NCI-H1436 (cell line): ENCODE measurements at places on chromosomes 16 and 17.

DNA sequence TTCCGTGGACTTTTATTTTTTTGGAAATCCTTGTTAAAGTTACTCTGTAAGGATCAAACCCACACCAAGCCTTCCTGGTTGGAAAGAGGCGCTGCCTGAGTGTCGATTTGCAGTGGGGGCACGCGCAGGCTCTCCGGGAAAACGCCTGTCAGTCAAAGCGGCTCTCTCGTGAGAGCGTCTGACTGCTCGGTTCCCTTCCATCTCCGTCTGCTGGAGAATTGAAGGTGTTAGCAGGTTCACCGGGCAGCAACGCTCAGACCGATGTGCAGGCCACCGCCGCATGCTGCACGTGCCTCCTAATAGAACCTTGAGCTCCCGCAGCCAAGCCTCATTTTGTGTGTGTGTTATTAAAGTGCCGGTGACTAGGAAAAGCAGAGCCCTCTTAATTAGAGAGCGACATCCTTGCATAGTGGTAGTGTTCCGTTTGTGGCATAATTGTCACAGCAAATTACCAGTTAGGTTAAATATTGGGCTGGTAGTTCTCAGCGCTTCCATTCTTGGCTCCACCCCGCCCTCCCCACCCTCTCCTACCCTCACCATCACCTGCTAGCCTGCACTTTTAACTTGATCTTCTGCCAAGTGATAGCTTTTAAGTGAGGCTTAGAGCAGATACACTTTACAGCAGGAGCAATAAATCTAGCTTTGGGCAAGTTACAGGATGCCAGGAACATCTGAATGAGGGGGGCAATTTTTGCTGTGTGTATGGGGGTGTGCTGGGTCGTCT, 75.5 kb downstream of the RPA1 start:
- peak; percentile 86 for DNase-seq

GRCh38 chr16:9318764-9319163, 227.3 kb downstream of the HAPSTR1 start:
- no peak for DNase-seq

DNA sequence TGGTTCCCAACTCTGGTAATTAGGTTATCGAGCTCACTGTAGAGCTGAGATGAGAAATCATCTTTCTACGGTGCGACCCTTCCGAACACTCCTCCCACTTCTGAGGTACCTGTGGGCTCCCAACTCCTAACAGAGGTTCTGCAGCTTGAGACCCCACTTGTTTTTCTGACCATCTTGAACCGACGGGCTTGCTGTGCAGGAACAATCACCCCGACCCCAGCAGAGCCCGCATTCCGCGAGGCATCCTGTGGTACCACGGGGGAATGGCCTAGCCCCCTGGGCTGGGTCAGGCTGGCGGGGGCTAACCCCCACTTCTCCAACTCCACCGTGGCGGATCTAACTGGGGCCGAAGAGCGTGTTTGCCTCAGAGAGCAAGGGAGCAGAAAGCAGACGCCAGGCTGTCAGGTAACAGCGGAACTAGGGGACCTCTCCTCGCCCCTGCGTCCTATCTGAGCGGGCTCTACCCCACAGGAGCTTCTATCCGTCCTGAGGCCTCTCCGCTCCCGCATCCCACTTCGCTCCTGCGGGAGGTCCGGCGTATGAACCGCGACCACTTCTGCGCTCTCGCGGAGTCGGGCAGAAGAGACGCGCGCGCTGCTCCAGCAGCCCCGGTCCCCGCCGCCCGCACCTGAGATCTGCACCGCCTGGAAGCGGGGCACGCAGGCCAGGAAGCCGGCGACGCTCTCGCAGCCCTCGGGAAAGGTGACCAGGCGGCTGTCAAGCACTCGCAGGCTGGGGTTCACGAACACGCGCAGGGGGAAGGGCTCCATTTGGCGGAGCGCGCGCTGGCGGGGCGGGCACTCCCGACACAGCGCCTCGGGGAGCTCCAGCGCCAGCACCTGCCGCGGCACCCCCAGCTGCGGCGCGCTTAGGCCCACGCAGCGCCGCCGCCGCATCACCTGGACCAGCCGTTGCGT, 761 bp downstream of the PDF start:
- no peak for DNase-seq

DNA sequence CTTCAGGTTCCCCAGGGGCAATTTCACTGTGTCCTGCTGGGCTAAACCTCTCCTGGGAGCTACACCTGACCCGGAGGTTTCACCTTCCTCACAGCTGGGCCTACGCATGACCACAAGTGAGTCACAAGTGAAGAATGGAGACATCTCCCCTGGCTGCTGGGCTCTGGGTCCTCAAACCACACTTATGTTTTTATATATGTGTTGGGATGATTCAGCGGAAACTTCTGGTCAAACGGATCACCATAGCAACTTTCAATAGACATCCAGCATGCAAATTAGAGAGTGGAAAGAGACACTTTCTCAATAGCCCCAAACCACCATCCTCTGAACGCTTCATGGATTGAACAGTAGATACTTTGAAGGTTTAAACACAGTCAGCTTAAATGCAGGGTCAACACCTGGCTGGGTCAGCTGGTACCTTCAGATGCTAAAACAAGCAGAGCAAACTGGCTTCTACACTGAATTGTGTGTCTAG, 28.0 kb upstream of the MAF start:
- DNase-seq: no peak

DNA sequence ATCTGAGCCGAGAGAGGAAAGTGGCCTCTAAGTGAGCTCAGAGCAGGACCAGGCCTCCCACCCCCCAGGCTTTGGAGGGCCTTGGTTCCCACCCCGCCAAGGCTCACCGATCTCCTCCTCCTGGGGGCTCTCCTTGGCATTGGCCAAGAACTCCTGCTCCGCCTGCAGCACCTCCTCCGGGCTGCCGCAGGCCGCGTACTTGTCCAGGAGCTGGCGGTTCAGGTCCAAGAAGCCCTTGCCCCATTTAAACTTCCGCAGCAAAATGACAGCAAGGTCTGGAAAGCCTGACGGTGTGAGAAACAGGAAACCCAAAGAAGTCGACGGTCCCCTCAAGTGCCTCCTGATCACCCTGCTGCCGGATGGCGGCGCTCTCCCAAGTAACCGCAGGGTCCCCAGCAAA, 1.7 kb downstream of the TSR3 start:
- DNase-seq: no peak

- no peak for DNase-seq
Observed at GRCh38 chr16:79509906-79510305, 90.6 kb downstream of the MAF start.

GRCh38 chr17:40551091-40551878, 14.0 kb downstream of the CCR7 start:
- DNase-seq: no peak

DNA sequence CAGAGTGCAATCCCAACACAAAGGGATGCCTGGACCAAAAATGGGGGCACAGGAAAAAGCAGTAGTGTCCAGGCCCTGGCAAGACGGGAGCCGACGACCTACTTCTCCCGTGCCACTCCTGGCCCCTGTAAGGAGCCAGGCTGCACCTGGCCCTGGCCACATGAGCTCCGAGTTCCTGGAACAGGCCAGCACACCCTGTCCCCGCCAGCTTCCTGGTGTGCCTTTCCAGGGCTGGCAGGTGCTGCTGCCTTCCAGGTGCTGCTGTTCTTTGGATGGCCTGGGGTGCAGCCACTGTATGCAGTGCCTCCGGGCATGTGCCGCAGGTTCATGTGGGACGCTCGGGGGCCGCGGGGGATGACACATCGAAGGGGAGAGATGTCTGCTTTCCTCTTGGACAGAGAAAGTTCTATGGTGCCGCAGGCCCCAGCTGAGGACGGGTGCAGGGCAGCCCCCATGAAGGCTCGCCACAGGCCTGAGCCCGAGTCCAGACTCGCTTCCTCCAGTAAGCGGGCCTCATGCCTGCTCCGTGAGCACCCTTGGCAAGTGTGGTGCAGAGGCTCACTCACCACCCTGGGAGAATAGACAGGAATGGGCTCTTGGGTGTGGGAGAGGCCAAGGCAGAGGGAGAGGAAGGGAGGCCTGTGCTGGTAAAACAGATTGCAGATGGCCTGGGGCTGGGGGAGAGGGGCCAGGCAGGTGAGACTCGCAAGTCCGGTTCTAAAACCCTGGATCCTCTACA, 54.7 kb upstream of the FASN start:
- no peak for DNase-seq

GRCh38 chr17:373613-374230, 21.1 kb upstream of the RPH3AL start:
- DNase-seq: no peak

DNA sequence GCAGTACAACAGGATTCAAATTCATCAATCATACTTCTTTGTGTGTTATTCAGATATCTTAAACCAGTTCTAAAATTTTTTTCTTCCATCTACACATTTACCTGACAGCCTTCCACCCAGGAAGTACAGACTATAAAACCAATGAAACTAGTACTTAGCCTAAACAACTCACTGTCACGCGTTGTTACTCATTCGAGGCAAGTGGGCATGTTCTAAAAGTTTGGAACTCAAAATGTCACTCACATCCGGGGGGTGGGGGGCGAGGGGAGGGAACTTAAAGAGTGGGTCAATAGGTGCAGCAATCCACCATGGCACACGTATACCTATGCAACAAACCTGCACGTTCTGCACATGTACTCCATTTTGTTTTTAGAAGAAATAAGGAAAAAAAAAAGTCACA, 90.4 kb upstream of the PLEKHM1 start:
- no peak for DNase-seq

DNA sequence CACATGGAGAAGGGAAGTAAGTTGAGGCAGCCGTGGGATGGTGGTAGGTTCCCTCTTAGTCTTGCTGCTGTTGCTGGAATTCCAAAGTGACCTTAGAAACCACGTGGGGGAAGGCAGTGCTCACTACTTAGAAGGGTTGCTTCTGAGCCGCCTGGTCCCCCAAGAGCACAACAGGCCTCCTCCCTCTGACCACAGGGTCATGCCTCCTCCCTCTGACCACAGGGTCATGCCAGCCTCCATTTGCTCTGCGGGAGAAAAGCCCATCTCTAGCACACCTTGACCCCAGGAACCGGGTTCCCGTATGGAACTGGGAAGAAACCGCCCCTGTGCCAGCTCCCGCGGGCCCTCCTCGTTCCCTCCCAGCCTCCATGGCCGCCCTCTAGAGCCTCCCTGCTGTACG, 13.4 kb upstream of the ZFPM1 start:
- no peak for DNase-seq

GRCh38 chr16:31243734-31244670, 15.8 kb upstream of the ITGAM start:
- no peak for DNase-seq

- DNase-seq: no peak
Observed at GRCh38 chr16:57675741-57676551, 7.8 kb downstream of the ADGRG3 start.

DNA sequence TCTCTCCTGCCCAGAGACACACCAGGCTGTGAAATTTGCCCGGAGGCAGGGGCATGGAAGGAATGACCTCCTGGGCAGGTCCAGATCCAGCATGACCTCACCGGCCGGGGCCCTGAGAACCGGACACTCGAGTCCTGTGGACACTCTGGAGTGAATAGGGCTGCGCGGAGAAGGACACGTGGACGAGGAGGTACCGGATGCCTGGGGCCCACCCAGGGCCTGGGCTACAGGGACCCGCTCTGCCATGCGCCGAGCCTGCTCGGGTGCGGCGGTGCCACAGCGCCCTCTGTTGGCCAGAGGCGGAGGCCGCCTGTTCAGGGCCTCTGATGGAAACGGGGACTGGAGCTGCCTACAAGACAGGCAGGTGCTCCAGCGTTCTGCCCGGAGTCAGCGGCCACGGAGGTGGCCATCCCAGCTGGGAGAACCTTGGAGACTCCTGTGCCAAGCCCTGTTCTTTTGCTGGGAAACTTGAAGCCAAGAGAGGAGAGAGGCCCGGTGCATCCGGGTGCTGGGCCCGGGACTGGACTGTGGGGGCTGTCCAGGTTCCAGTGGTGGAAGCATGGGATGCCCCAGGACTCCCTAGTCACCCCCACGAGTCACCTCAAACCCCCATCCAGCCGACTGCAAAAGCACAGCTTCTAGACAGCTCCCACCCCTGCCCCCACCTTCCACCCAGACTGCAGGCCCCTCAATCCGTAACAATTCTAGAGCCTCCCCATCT, 19.3 kb upstream of the NXPH3 start:
- DNase-seq: peak; percentile 76

DNA sequence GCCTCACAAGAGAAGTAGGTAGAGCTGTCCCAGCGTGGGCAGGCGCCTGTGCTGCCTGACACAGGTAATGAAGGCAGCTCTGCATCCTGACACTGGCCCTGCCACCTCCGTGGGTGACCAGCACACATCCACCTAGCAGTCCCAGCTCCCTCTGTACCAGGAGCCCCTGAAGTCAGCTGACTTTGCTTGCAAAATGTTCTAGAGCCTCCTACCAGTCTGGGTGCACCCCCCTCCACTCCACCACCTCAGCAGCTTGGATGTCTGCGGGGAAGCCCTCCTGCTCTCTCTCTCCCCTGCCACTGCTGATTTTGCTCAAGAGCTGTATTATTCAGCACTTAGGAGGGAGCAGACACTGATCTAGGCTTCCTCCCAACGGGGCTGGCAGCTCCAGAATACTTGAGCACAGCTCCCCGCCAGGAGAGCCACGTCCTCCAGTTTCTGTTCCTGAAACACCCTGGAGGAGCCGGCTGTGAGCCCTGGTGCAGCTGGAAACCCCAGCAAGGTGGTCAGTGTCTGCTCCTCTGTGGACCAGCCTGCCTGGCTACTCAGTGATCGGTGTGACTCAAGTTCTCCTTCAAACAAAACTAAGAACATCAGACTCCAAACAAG, 1.0 kb downstream of the RNF166 start:
- DNase-seq: no peak

- no peak for DNase-seq
Observed at GRCh38 chr17:2901582-2901981, 105.3 kb downstream of the RAP1GAP2 start.

- no peak for DNase-seq
Observed at GRCh38 chr16:4319454-4320421, 3.9 kb downstream of the GLIS2 start.

- DNase-seq: no peak
Observed at GRCh38 chr17:78163881-78164747, 4.3 kb upstream of the SYNGR2 start.

DNA sequence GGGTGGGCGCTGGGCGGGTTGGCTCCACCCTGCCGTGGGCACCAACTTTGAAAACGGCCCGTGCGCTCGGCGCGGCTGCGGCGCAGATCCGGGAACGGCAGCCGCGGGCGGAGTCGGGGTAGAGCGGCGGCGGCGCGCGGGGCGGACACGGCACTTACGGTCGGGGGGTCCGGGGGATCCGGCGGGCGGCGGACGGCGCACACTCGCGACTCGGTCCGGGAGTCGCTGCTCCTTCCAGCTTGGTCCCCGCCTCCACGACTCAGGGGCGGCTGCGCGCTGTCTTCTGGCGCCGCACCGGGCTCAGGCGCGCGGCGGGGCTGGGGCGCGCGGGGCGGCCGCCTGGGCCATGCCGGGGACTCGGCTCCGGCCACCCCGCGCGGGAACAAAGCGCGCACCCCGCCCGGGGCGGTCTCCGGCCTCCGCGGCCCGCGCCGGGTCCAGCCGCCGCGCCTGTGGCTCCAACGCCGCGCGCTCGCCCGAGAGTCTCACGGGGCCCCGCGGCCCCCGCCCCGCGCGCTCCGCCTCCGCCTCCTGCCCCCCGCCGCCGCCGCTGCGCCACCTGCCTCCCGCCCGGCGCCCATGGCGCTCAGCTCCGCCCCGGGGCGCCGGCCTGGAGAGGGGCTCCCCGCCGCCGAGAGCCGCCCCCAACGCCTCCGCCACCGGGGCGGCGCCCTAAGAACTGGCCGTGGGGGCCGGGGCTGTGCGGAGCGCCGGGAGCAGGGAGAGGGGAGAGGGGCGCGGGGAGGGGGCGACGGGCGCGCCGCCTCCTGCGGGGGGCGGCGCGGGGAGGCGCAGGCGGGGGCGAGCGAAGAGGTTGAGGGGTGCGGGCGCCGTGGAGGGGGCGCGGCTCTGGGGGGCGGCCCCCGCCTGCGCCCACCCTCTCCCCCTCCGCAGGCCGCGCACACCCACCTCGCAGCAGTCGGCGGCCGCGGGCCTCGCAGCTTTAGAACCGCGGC, 35.9 kb downstream of the CBFA2T3 start:
- peak; percentile 47 for DNase-seq
